ENCODE measurements at places on chromosomes 13 and 19. TPM values are rescaled to one million over a fixed set of nuclear protein-coding genes. Genes with fewer than 3 reads are reported as not detected.

Gene MBD3L2
- polyA plus RNA-seq, result not detected

Gene PTH2
- polyA plus RNA-seq, result not detected

Gene EBI3
- polyA plus RNA-seq, result 2.7 TPM

Gene LILRB1
- polyA plus RNA-seq, result 2.0 TPM

Gene SIGLEC12
- 0.10 TPM for polyA plus RNA-seq

Gene BCAM
- 7.3 TPM for polyA plus RNA-seq

Gene OR7D2
- not detected for polyA plus RNA-seq

Gene IQCN
- 2.7 TPM for polyA plus RNA-seq

All from stomach (tissue), 19 donors.